Fibroblast of the aortic adventitia (primary cell): ENCODE measurements at places on chromosomes 6 and 20. TPM values are rescaled to one million over a fixed set of nuclear protein-coding genes. Genes with fewer than 3 reads are reported as not detected.
A peak's percentile ranks its signal among the peaks of the same experiment; 100 is the strongest.

DNA sequence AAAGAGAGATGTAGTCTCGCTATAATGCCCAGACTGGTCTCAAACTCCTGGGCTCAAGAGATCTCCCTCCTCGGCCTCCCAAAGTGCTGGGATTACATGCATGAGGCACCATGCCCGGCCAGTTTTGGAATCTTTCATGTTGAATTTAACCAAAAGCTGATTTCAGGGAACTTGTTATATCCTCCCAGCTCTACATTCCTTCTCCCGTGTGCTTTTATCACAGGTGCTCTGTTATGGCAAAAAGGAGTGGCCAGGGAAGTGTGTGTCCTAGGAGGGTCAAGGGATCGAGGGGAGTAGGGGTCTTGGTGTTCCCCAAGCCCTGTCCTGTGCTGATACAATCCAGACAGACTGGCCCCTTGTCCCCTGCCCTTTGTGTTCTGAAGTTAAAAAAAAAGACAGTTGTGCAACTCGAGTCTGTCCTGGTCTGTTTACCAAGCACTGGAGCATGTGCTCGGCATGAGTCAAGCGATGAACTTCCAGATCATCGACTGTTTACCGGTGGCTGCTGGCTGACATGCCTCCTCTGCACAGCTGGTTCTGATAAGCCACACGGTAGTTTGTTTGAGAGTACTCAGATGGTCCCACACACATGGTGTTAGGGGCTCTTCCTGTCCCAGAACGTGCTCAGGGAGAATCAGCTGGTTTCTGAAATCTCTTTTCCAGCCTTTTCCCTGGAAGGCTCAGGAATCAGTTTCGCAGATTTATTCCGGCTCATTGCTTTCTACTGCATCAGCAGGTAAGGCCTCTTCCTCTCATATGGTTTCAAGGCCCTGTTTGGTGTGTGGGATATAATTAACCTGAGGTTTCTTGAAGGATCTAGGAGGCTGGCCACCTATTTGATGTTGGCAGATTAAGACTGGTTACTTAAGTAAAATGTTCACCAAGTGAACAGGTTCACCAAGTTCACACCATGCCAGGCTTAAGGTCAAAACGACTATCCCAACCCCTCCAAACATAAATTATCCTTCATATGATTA is 52.6 kb upstream of the NAA20 start:
- peak; percentile 88 for DNase-seq

GRCh38 chr6:114339706-114340105 is 3.1 kb downstream of the HS3ST5 start:
- no peak for DNase-seq

DNA sequence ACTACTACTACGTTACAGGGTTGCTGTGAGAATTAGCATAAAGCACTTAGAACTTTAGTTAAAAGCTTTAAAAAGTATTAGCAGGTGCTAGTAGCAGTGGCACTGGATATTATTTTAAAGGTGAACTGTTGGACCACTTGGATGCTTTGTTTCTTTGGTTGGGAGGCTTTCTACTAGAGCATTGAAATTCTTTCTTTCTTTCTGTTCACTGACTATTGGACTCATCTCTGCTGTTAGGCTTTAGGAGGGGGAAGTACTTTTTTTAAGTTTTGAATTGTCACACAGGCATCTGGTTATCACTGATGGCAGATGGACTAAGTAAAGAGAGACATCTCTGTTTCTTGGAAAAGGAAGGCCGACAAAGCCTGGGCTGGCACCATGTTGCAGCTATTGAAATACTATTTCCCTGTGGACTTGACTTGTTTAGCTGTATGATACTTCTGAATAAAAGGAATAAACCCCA is 4.8 kb downstream of the TBPL1 start:
- no peak for DNase-seq

DNA sequence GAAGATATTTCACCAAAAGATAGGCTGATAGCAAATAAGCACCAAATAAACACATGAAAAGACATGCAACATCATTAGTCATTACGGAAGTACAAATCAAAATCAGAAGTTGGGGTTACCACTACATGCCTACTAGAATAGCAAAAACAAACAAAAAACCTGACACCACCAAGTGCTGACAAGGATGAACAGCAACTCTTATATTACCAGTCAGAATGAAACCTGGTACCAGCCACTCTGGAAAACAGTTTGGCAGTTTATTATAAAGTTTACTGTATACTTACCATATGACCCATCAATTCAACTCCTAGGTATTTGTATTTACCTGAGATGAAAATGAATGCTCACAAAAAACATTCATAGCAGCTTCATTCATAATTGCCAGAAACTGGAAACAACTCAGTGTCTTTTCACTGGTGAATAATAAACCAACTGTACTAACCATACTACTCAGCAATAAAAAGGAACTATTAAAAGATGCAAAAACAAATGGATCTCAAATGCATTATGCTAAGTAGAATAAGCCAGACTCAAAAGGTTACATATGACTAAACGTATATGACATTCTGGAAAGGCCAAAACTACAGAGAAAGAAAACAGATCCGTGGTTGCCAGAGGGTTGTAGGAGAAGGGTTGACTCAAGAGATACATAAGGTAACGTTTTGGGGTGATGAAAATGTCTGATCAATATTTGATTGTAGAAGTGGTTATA is 33.0 kb downstream of the NUP153 start:
- DNase-seq, result no peak

DNA sequence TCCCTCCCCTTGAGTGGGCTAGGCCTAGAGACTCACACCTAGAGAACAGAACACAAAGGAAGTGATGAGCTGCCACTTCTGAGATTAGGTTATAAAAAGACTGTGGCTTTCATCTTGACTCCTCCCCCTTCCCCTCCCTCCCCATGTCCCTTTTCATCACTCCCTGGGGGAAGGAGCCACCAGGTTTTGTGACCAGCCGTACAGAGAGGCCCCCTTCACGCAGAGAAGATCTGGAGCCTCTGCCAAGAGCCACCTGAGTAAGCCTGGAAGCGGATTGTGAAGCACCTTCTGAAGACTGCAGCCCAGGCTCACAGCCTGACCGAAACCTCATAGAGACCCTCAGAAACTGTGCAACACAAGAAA is 118.4 kb upstream of the NXT1 start:
- DNase-seq, result no peak

GRCh38 chr20:12593342-12593873 is 415.4 kb upstream of the SPTLC3 start:
- DNase-seq, result no peak

GRCh38 chr6:43367245-43367984 is 2.0 kb downstream of the ZNF318 start:
- DNase-seq, result no peak

GRCh38 chr6:10369896-10370295 is 45.0 kb downstream of the TFAP2A start:
- no peak for DNase-seq

DNA sequence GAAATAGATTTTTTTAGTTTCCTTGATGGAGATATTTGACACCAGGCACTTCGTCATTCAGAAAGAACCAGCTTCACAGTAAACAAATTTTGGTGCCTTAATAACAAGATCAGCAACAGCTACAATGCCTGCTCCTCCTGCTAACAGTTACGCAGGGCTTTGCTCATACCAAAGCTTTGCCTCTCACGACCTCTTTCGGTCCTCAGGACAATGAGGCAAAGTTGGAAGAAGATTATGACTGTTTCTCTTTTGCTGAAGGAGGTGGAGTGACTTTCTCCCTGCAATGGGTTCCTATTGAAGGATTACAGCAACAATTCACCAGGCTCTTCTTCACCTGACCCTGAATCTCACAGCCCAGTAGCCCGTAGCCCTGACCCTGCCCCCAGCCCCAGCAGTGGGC is 440.1 kb downstream of the PREX1 start:
- no peak for DNase-seq

DNA sequence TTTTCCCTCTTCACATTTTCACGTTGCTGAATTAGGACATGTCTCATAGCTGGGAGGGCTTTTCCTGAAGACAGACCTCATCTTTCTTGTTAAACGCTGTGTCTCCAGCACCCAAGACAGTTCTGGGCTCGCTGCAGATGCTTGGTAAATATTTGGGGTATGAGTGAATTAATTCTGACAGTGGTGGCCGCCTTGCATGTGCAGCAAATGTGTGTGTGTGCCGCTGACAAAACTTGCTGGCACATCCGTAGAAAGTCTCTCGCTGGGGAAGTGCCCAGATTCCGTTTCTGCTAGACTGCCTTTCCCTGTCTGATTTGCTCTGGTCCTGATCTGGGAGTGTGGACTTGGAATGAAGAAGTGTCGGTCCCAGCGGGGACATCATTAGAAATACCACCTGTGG is 48.2 kb upstream of the ZNFX1 start:
- DNase-seq, result peak; percentile 66

- DNase-seq, result peak; percentile 5
These were observed 261.0 kb upstream of the RIN2 start for GRCh38 chr20:19497064-19497463.

- DNase-seq, result peak; percentile 87
These were observed 21.2 kb upstream of the NFATC2 start for GRCh38 chr20:51563486-51564332.

GRCh38 chr6:155213611-155214372 is 50.0 kb upstream of the CLDN20 start:
- DNase-seq, result no peak

- no peak for DNase-seq
These were observed 295 bp upstream of the TBC1D22B start for GRCh38 chr6:37257320-37257633.

DNA sequence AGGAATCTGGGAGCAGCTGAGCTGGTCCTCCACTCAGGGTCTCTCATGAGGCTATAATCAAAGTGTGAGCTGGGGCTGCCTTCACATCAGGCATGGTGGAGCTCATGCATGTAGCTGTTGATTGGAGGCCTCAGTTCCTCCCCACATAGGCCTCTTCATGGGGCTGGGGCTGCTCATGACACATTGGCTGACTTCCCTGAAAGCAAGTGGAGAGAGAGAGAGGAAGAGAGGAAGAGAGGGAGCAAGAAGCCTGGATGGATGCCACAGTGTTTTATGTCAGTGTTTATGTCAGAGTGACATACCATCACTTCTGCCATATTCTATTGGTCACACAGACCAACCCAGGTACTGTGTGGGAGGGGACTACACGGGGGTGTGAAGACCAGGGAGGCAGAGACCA is 43.8 kb downstream of the EYA2 start:
- DNase-seq, result no peak

- DNase-seq, result no peak
These were observed 10.8 kb downstream of the DLK2 start for GRCh38 chr6:43444582-43444981.

GRCh38 chr6:125144822-125145221 is 8.8 kb upstream of the TPD52L1 start:
- no peak for DNase-seq

DNA sequence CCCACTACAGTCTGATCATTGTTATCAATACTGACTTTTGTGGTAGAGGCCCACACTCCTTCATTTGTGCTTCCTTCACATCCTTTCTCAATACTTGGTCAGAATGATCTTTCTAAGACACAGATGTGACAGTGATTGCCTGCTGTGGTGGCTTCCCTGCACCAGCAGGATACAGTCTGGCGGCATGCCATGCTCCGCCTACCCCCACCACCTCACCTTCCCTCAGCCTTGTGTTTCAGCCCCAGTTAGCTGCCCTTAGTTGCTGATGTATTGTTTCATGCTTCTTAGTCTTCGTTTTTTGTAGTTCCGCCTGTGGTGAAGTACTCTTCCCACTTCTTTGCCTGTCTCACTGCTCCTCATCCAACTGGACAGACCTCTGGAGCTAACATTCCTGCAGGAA is 10.9 kb downstream of the LRRC1 start:
- no peak for DNase-seq

GRCh38 chr20:17843246-17844132 is 125.1 kb downstream of the SNX5 start:
- DNase-seq, result peak; percentile 98

DNA sequence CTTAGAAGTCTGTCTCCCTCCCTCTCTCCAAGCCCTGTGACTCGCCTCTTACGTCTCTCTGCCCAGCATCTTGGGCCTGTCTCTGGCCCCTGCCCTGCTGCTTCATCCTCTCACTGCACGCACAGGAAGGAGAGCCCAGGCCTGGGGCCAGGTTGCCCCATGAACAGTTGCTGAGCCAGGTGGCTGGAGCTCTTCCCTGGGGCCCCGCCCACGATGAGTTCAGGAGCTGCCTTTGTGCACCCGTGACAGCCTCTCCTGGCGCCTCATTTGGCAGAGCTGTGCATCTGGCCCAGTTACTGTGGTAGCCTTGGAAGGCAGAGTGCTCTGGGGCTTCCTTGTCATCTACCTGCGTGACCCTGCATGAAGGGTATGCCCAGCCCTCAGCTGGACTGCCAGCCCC is 44.5 kb downstream of the SLC52A3 start:
- no peak for DNase-seq

- DNase-seq, result no peak
These were observed 262.3 kb downstream of the TBC1D7 start for GRCh38 chr6:13066050-13066449.

GRCh38 chr6:80165819-80166218 is 59.3 kb downstream of the BCKDHB start:
- DNase-seq, result no peak

DNA sequence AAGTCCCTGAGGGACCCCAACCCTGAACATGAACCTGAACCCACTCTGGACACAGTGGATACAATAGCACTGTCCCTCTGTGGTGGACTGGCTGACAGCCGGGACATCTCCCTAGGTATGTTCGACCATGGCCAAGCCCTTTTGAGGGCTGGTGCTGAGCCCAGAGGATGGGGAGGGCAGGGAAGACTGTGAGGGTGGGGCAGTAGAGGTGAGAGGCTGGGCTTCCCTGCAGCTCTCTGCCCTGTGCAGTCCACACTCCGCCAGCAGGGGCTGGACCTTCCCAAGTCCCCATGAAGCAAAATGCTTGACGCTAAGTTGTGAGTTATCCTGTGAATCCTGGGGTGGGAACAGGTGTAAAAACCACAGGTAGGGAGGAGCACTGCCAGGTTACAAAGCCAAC is 11.5 kb downstream of the LPIN3 start:
- DNase-seq, result no peak

SNX5 gene
- 99.7 and 147 TPM in 2 replicates for total RNA-seq

C4A gene
- 5.2 and 33.5 TPM in 2 replicates for total RNA-seq

MRAP2 gene
- 0.33 and 5.8 TPM in 2 replicates for total RNA-seq

PROKR2 gene
- total RNA-seq, result not detected in 2 replicates

SPTLC3 gene
- 6.8 and 30.6 TPM in 2 replicates for total RNA-seq

REM1 gene
- total RNA-seq, result 0.16 TPM in 1 of 2 replicates, not detected in the other

PNPLA1 gene
- total RNA-seq, result 0.09 TPM in 1 of 2 replicates, not detected in the other

SLC35D3 gene
- not detected in 2 replicates for total RNA-seq

RFX6 gene
- not detected in 2 replicates for total RNA-seq

GINS1 gene
- 7.9 and 15.9 TPM in 2 replicates for total RNA-seq

CTAGE9 gene
- not detected in 2 replicates for total RNA-seq

TRAPPC3L gene
- 0.45 TPM in 1 of 2 replicates, not detected in the other for total RNA-seq

VSX1 gene
- not detected in 2 replicates for total RNA-seq
